Stimulated activated CD4-positive, alpha-beta T cell treated with anti-CD3 and anti-CD28 coated beads, Interleukin-1b, Interleukin-23, amount 100 ng/mL, for 24 hours (primary cell): ENCODE measurements at places on chromosomes 6 and 20.

DNA sequence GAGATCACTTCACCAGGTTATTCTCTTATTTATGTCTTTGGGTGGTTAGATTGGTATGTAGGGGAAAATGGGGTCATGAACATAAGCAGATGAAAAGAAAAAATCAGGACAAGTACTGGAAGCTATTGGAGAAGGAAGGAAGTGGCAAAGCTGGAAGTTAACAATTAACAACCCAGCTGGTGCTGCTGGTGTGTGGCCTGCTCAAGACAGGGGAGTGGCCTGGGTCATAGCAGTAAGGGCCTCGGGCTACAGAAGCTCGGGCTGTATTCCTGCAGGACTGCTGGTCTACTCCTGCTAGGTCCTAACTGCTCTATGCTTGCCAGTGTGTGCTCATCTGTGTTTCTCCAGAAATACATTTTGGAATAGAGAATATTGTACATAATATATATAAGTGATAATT, 19.6 kb downstream of the MYLIP start:
- DNase-seq: no peak

DNA sequence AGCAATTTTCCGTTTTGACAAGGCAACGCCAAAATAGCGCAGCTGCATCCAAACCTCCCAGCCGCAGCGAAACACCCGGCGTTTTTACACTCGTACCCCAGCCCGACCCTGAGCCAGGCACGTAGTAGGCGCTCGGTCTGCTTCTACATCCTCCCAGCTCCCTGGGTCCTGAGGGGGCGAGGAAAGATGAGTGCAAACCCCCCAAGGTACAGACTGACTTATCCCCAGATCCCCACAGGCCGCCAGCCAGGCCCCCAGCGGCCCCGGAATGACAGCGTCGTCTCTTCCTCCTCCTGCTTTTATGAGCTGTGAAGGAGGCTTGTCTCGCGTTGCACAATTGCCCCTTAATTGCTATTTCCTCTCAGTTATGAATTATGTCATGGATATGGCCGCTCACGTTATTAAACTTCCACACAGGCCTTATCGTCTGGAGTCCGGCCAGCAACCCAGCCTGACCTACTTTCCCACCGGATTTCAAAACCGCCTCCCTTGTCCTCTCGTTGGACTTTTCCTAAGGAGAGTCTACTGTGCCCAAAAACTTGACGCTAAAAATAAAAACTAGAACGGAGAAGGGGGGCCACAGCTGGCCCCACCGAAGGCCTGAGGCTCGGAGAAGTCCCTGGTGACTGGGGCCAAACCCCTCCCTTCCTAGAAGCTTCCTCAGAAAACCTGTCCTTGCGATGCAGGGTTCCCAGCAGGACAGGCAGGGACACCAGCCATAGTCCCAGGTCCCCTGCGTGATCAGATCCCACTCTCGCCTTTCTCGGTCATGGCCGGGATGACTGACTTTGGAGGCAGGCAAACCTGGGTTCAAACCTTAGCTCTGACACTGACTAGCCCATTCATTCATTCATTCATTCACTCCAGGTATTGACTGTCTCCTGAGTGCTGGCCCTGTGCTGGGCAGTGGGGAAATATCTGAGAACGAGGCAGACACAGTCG, 130.9 kb upstream of the PTPN1 start:
- no peak for DNase-seq

DNA sequence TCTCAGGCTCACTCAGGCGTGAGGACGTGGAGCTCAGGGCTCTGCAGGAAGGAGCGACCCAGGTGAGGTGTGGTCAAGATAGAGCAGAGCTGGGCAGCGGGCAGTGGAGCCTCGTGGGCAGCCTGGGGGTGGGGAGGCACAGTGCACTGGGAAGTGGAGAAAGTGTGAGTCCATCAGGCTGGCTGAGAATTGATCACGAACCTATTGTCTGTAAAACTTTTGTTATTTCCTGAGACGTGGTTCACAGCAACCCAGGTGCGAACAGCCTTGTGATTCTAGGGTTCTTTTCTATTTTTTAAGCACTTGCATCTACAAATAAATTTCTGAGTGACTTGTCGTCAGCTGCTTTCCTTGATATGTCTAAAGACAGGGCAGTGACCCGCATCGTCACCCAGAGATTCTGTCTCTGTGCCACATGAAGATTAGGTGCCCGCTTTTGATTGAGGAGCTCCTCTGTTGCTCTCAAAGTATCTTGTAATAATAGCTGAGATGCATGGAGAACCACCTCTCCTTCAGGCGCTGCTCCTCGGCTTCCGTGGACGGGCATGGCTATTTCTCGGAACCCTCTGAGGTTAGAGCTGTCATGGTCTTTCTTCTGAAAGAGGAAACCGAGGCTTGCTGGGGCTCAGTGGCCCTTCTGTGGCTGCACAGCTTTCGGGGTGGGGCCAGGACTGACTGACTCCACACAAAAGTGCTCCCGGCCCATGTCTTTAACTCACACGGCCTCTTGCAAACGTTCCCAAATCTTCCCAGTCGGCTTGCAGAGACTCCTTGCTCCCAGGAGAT, 662 bp upstream of the CCR6 start:
- no peak for DNase-seq

DNA sequence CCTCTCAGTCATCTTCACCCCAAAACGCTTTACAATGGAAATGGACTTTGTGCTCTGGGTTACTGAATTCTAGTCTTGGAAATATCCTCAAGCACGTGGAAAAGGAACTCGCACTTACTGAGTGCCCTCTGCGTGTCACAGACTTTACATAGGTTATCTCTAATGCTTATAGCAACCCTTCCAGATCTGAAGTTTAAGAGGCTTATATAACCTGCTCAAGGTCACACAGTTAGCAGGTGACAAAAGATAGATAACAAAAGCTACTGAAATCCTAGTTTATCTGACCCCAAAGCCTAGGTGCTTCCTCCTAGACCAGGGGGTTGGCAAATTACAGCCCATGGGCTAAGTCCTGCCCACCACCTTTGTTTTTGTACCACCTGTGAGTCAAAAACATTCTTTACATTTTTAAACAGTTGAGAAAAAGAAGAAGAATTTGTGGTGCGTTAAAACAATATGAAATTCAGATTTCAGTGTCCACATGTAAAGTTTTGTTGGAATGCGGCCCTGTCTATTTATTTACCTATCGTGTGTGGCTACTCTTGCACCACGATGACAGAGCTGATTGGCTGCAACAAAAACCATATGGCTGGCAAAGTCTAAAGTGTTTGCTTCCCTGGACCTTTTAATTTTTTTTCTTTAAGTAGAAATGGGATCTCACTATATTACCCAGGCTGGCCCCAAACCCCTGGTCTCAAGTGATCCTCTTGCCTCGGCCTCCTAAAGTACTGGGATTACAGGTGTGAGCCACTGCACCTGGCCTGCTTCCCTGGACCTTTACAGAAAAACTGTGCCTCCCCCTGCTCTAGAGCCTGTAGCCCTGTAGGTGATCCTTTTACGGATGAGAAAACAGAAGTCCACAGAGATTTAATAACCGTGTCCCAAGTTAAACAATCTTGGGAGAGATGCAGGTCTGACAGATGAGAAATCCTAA, 110.2 kb upstream of the RREB1 start:
- DNase-seq: no peak

- DNase-seq: peak; percentile 28
Observed at GRCh38 chr6:110814102-110815014, 911 bp downstream of the CDK19 start.

DNA sequence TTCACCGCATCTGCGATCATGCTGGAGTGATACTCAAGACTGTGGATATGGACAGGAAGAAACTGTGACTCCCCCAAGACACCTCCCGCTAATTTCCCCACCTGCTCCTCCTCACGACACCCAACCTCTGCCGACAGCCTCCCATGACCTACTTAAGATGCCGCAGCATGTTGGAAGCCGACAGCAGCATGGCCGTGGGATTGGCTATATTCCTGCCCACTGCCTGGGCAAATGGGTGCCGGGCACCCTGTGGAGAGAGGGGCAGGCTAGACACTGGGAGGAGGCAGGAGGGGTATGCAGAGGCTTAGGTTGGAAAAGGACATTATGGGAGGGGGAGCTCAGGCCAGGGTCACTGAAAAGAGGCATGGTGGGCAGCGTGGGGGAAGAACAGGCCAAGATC, 4.5 kb downstream of the IDH3B start:
- DNase-seq: no peak

- no peak for DNase-seq
Observed at GRCh38 chr6:6600875-6601274, 12.4 kb downstream of the LY86 start.

DNA sequence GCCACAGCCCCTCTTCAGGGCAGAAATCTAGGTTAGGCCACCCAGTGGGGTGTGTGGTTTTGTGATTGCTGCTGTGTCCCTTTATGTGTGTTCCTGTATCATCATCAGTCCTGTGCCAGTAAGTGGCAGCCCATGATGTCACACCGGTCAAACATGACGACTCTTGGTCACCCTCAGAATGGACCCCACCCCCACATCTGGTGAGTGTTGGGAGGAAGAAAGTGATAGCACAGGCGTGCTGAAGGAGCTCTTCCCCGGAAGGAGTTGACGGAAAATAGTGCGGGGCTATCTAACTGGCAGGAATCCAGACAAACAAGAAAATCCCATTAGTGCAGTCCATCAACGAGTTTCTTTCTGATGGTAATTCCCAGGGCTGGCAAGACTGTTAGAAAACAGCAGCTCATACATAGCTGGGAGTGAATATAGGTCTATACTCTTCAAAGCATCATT, 33.4 kb upstream of the IL17A start:
- no peak for DNase-seq

- DNase-seq: no peak
Observed at GRCh38 chr6:149235130-149235561, 82.4 kb upstream of the TAB2 start.

DNA sequence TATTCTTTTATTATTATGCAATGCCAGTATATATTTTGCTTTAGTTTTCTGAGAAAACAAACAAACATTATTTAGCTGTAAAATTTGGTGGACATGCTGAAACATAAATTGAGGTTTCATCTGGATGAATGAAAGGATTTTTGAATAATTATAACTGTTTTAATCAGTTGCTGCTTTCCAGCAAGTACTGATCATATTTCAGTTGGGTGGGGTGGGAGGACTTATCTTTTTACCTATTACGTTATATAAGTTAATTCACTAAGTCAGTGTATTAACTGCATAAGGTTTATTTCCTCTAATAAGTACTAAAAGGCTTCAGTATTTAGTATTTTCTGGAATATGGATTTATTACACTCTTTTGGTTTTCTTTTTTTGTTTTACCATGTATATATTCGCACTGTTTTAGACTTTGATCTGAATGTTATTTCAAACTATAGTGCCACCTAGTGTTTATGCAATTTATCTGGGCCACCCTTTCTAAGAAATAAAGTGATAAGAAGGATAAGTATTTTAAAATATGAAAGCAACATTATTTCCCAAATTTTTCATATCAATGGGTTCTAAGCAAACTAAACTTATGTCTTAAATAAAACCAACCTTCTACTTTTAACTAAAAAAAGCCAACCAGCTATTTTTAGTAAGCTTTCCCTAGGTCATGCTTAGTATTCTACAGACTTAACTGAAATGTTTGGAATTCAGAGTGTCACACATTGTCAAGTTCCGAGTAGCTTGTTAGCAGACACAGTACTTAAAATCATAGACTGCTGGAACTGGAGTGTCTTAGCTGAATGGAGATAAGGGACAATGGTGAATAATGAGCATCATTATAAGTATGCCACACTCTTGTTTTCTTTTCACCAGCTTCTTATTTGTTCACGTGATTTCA, 105.4 kb upstream of the MCHR2 start:
- DNase-seq: no peak

DNA sequence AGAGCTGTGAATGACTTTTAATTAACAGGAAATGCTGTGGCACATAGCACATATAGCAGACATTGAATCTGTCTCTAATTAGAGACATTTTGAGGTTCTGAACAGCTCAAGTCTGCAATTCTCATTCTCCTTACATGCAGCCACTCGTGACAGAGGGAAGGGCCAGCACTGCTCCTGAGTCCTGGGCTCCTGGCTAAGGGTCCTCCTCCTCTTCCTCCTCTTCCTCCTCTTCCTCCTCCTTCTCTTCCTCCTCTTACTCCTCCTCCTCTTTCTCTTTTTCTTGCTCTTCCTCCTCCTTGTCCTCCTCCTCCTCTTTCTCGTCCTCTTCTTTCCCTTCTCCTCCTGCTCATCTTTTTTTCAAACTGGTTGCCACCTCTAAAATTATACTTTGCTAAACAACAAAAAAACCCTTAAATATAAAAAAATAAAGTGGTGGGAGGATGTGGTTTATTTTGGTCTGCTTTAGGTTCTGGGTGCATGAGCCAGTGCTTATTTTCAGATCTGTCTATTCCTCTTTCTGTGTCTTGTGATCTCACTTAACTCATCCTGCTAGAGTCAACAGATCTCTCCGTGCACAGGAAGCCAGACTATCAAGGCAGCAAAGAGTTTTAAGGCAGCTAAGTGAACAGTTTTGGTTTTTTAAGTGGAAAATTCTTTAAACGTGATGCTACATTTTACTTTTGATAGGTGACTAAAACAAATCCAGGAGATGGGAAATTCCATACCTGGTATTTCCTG, 159.3 kb downstream of the CD83 start:
- DNase-seq: no peak

GRCh38 chr6:56657354-56657753, 14.7 kb upstream of the DST start:
- DNase-seq: no peak

DNA sequence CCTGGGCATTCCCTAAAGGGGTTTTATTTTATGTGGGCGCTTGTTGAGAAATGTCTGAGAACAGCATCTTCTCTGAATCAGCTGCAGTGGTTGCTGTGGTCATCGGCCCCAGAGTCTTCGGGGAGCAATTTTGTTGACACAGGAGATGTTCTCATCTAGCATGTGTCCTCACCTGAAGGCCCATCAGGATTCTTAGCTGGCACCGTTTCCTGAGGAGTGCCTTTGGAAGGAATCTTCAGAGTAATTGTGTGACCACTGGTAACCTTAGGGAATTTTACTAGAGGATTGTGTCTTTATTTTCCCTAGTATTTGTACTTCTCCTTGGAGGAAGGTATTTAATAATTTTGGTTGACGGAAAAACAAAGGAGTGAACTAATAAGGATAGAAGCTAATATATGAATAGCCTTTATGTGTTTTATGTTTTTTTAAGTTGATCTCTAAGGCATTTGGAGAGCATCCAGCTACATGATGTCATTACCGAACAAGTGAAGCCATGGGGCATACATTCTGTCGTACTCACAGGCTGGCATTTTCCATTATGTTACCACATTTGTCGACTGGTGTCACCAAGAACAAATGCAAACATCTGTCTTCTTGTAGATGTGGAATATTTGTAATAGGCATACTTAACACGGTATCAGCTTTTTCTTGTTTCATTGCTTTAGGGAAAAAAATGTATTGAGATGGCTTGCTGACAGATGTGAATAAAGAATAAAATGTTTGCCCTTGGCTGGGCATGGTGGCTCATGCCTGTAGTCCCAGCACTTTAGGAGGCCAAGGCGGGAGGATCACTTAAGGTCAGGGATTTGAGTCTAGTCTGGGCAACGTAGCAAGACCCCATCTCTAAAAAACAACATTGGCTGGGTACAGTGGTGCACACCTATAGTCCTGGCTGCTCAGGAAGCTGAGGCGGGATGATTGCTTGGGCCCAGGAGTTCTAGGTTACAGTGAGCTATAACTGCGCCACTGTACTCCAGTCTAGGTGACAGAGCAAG, 41.9 kb downstream of the TULP4 start:
- no peak for DNase-seq
